GM12864 (cell line): ENCODE measurements at places on chromosomes 4 and X.

- no peak for DNase-seq
These were observed 89.7 kb upstream of the TFDP3 start for GRCh38 chrX:133307637-133308498.

GRCh38 chrX:129781134-129781672, 1.5 kb downstream of the SASH3 start:
- DNase-seq: peak; percentile 87

- no peak for DNase-seq
These were observed 99.8 kb downstream of the ANXA3 start for GRCh38 chr4:78651250-78651860.

GRCh38 chr4:152352622-152353116, 183.2 kb downstream of the FBXW7 start:
- no peak for DNase-seq
